AG10803 (cell line): ENCODE measurements at places on chromosomes 11 and 22.

DNA sequence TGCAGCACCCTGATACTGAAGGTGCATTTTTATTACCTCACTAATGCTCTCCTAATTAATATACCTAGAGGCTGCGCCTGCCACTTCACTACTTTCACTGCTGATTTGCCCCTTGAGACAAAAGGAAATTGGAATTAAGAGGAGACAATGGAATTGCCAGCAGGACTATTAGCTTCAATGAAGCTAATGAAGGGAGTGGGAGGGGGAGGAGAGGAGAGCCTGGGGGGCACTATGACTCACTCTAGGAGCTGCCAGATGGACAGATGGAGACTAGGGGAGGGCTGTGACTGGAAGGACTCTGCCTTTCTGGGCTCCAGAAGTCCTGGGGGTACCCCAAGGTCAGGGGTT is 102.8 kb upstream of the DRD2 start:
- DNase-seq, result no peak

DNA sequence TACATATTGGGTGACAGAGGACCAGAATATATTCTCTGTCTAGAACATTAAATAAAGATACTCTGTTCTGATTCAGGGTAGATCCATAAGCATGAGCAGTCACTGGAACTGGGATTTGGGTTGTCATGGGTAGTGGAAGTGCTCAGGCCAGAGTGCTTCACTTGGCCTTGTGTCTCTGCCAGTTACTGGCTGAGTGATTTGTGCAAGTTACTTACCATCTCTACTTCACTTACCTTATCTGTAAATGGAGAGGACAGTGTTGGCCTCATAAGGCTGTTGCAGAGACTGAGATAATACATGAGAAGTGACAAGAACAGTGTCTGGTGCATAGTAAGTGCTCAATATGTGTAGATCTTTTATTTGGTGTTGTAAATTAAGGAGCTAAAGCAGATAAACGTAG is 17.6 kb downstream of the ATXN10 start:
- no peak for DNase-seq

DNA sequence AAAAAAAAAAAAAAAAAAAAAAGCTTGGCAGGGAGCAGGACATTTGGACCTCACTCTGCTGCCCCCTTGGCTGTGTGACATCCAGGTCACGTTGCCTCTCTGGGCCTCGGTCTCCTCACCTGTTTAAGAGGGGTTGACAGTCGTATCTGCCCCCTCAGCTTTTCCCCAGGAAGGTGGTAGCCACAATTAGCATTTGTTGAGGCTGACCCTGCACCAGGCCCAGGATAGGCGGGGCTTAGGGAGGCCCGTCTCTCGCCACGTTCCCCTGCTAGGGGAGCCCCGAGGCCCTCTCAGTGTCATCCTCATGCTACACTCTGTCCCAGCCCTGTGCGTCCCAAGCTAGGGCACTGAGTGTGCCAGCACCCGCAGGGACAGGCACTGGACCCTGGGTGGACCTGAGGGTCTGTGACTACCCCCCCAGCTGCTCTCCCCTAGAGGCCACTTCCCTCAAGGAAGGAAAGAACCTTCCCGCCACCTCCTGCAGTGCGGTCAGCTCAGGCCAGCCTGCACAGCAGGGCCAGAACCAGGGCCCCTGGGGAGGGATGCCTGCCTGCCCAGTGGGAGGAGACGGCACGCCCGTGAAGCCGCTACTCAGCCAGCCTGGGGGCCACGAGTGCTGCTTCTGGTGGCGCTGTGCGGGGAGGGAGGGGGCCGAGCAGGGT is 38.5 kb upstream of the PPARA start:
- DNase-seq, result peak; percentile 49

GRCh38 chr22:29786031-29786430 is 18.9 kb downstream of the UQCR10 start:
- DNase-seq, result no peak

- DNase-seq, result no peak
These were observed 55.4 kb downstream of the CDKN1C start for GRCh38 chr11:2830030-2830812.

- DNase-seq, result no peak
These were observed 66.2 kb upstream of the LMO1 start for GRCh38 chr11:8329847-8330361.

DNA sequence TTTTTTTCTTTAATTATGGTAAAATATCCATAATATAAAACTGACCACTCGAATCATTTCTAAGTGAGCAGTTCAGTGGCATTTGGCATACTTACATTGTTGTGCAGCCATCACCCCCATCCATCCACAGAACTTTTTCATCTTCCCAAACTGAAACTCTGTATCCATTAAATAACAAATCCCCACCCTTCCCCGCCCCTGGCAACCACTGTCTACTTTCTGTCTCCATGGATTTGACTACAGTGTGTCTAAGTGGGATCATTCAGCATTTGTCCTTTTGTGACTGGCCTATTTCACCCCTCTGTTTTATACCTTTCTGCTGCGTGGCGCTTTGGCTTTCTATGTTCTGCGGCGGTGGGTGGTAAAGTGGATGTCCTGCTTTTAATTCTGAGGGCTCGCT is 49.1 kb downstream of the RTN4R start:
- no peak for DNase-seq

DNA sequence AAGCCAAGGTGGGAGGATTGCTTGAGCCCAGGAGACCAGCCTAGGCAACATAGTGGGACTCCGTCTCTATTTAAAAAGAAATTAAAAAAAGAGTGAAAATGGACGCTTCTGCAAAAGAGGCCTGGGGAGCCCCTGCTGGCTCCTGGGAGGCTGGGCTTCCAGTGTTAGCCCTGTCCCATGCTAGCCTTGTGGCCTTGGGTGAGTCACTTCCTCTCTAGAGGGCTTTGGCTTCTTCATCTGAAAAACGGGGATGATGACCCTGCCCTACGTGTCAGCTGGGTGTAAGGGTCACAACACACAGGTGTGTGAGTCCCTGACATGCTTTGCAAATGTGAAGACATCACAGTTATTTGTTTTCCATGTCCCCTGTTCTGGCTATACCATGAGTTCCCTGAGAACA is 32.8 kb downstream of the FAM227A start:
- no peak for DNase-seq

GRCh38 chr11:103696123-103696522 is 340.3 kb upstream of the DDI1 start:
- DNase-seq, result no peak

GRCh38 chr11:11569936-11570491 is 51.8 kb downstream of the GALNT18 start:
- no peak for DNase-seq

DNA sequence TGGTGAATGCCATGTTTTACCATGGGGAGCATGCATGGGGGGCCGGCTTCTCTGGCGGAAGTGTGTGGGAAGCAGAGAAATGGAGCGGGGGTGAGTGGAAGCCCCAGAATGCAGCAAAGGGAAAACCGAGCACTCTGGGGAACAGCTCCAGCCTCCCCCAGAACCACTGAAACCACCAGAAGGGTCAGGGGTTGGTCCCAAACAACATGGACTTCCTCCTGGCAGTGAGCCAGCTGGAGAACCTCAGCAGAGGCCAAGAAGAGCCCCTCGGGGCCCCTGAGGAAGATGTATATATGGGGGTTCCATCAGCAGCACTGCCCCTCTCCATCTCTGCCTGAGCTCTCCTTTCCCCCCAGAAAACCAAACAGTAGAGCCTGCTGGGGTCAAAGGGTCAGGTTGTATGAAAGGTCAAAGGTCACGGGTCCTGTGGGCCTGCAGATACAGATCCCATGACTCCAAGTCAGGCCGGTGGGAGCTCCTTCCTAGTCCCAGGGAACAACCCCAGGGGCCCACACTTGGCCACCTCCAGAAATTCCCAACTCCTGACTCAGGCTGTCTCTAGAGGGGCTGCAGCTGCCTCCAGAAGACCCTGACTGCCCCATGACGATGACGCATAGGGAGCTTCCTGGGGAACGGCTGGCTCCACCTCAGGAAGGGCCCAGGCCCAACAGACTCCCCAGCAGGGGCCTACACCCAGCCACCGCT is 48.5 kb upstream of the TIMP3 start:
- DNase-seq, result no peak

DNA sequence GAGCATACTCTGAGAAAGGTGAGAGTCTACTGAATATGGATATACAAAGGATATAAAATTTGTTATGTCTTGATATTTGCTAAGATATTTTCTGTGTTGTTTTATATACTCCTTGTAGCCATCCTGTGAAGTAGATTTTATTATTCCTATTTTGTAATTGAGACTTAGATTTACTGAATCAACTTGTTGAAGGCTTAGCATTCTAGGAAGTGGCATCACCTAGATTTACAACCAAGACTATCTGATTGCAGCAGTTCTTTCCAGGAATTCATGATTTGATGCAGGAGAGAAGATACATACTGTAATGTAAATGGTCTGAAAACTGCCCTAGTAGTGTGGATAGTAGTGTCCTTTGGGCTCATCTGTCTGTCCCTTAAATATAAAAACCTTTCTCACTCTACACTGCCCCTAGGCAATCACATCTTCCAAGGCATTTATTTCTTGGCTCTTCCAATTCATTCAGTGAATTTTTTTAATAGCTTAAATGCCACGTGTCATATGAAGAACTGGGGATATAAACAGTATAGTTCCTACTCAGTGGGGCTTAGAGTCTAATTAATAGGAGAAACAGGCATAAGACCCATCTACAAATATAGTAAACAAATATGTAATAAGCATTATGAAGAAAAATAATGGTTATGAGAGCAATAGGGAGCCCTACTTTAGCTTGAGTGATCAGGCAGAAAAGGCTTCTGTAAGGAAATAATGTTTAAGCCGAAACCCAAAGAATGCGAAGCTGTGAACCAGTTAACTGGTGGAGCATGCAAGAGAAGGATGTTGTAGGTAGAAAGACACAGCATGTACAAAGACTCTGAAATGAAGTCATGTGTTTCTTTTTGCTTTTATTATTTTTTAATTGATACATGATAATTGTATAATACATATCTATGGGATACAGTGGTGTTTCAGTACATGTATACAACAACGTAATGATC is 13.6 kb downstream of the IPO7 start:
- DNase-seq, result no peak

GRCh38 chr11:125036933-125037332 is 26.2 kb upstream of the SLC37A2 start:
- peak; percentile 73 for DNase-seq

GRCh38 chr11:71165771-71166170 is 86.6 kb downstream of the SHANK2 start:
- no peak for DNase-seq

- no peak for DNase-seq
These were observed 8.9 kb downstream of the TUB start for GRCh38 chr11:8089791-8090510.

- DNase-seq, result no peak
These were observed 89.3 kb upstream of the LINC01488 start for GRCh38 chr11:69392104-69392653.

- no peak for DNase-seq
These were observed 28.4 kb downstream of the NAP1L4 start for GRCh38 chr11:2963761-2964160.

- DNase-seq, result no peak
These were observed 1162.6 kb upstream of the TENM4 start for GRCh38 chr11:80603472-80603871.

DNA sequence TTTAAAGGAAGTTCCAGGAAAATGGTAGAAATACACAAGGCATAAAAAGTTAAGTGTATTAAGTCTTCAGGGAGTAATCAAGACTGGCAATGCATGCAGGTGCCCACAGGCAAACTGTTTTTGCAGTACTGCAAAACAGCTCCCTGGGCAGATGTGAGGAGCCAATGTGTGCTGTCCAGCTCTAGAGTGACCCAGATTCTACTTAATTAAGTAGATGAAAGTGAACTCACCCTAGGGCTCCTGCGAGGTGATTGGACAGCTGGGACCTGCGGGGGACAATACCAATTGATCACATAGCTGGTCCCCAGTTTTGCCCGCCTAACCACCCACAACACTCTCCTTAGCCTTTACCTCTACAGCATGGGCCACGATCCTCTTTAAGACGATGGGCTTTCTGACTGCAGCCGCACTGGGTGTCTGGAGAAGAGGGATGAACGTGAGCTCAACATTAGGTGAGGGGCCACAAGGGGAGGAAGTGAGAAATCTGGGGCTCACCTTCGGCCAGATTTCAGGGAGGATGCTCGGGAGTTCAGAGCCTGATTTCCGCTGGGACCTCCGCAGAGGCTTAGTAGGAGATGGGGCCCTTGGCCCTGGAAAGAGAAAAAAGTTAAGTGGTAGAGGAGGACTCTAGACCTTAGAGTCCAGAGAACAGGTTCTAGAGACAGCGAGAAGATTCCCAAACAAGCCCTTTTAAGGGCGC is 556 bp downstream of the CDCA5 start:
- DNase-seq, result no peak

DNA sequence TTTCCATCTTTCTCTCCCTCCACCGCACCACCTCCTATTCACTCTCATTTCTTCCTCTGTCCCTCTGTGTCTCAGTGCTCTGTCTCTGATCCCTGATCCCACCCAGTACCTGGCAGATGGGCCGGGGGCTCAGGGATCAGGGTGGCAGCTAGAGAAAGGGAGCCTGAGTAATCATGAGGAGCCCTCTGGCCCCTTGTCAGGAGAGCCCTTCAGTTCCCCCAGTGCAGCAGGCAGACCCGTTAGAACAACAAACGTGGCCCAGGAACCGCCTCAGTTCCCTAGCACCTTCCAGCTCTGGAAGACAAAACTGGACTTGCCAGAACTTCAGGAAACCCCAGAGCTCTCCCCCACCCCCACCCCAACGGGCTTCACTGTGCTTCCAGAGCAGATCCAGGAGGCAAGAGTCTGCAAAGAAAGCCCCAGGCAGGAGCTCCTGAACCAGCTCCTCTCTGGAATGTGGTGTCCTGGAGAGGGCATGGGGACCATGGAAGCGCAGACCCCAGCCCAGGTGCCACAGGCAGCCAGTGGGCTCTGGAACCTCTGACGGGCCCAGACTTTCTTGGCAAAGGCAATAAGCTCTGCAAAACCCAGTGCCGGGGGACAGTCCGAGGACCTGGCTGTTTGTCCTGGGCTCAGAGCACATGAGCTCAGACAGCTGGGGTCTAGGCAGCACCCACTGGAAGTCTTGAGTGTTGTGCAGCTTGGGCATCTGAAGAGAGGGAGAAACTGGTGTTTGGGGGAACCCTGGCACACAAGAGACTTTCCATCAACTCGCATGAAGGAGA is 43.2 kb downstream of the LMO1 start:
- no peak for DNase-seq

GRCh38 chr11:16738947-16739815 is 734 bp downstream of the C11orf58 start:
- DNase-seq, result peak; percentile 22

- DNase-seq, result no peak
These were observed 5.8 kb downstream of the ELFN2 start for GRCh38 chr22:37421468-37421877.

- DNase-seq, result peak; percentile 74
These were observed 38.2 kb upstream of the LYVE1 start for GRCh38 chr11:10606536-10607208.
